ENCODE measurements at places on chromosomes 2 and 18.

DNA sequence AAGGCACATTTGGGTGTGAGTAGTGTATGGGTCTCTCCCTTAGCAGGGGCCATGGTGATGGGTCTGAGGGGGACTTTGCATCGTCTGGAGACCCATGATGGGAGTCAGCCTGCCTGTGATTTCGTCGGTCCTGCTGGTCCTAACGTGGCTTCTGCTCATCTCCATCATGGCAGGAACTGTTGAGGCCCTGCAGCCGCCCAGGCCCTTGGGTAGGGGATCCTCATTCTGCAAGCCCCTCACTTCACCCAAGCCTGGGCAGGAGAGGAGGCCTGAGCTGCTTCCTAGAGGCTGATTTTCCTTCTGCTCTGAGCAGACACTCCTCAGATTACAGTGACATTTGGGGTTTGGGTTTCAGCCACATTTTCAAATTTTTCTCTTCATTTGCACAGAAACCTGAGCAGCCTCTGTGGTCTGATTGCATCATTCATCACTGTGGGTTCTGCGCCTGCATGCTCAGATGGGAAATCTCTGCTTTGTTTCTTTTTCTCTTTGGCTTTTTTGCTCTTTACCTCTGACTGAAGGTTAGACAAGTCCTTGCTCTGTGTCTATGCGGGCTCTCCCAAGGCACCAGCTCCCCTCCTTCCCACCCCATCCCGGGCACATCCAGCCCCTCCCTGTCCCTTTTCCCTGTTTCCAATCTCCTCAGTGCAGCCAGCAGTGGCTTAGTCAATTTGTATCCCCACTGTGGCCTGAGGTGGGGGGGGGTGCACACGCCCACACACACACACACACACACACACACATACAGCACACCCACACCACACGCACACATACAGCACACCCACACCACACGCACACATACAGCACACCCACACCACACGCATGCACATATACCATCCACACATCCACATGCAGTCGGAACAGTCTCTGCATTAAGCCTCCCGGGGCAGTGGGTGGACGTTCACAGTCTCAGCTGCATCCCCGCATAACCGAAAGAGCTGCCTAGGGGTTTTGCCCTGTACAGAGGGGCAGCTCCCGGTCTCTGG lies 305.4 kb upstream of the HS6ST1 start:
- no peak for DNase-seq

- no peak for DNase-seq
These were observed 29.5 kb upstream of the ME2 start for GRCh38 chr18:50849419-50849821.

DNA sequence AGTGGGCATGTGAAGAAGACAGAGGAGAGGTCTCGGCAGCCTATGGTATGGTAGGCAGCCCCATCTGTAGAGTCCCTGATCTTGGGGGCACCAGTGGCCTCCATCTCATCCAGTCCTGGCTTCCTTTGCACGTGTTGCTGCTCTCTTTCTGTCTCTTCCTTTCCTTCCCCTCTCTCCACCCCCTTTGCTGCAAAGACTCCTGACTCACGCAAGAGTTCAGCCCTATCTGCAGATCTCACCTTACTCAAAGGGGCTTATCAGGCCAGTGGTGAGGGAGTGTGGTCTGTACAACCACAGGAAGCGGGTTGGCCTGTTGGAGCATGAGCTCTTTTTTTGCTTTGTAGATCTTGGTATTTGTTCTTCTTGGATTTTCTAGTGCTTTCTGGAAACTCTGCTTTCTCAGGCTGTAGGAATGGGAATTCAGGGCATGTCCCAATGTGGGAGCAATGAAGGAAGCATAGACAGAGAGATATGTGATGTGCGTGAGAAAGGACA lies 14.6 kb upstream of the NT5DC4 start:
- DNase-seq, result no peak

GRCh38 chr2:238564286-238564920 lies 137.7 kb downstream of the ASB1 start:
- no peak for DNase-seq

DNA sequence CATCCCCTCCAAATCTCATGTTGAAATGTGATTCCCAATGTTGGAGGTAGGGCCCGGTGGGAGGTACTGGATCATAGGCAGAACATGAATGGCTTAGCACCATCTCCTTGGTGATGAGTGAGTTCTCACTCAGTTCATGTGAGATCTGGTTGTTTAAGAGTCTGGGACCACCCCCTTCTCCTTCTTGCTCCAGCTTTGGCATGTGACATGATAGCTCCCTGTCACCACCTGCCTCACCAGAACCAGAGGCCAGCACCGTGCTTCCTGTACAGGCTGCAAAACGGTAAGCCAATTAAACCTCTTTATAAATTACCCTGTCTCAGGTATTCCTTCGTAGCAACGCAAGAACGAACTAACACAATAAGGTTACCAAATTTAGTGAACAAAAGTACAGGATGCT lies 95.4 kb downstream of the ZBTB7C start:
- DNase-seq, result no peak

- DNase-seq, result no peak
These were observed 40.1 kb downstream of the MGAT5 start for GRCh38 chr2:134293719-134294537.

GRCh38 chr2:12548906-12549305 lies 167.8 kb upstream of the TRIB2 start:
- DNase-seq, result no peak

DNA sequence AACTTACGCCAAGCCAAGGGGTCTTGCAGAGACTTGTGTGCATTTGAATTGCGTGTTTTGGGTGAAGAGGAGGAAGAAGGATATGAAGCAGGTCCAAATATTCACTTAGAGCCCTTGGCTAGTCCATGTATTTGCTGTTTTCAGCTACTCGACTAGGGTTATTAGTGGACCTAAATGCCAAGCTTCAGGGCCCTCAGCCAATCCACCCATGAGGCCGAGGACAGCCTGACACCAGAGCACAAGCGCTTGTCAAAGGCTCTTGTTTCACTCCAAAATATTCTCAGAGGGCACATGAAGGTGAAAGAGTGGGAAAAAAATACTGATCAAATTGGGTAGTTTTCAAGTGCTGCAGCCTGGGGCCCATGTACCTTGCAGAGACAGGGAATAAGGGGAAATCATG lies 174.8 kb upstream of the ACAA2 start:
- DNase-seq, result no peak
